Activated T-cell treated with anti-CD3 and anti-CD28 coated beads for 4 hours (primary cell): ENCODE measurements at places on chromosomes 3 and 15.

- no peak for DNase-seq
These were observed 25.8 kb downstream of the USP4 start for GRCh38 chr3:49313896-49314688.

- DNase-seq, result no peak
These were observed 181.1 kb downstream of the APBA2 start for GRCh38 chr15:29066838-29067237.

- DNase-seq, result no peak
These were observed 421.0 kb upstream of the CNTN4 start for GRCh38 chr3:1677576-1678156.

DNA sequence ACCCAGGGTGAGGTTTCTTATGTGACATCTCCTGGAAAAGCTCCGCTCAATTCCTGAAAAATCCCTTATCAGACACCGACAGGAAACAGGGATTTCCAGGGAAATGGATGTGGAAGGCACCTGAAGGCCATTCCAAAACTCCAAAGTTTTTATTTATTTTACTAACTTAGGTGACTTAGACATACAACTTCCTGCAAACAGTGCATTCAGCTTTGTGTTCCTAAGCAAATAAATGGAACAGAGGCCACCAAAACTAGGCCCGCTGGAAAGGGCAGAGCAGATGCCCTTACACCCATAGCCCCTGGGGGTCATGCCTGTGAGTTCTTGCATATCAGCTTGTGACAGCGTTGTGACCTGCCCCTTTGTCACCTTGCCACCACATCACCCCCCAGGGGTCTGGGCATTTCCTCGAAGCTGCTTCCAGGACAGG lies 239.4 kb downstream of the XXYLT1 start:
- no peak for DNase-seq

- no peak for DNase-seq
These were observed 446.9 kb downstream of the EDEM1 start for GRCh38 chr3:5634411-5634810.

- DNase-seq, result no peak
These were observed 130.1 kb downstream of the RTP4 start for GRCh38 chr3:187498211-187498724.

- no peak for DNase-seq
These were observed 2.7 kb downstream of the FAN1 start for GRCh38 chr15:30906366-30906765.

DNA sequence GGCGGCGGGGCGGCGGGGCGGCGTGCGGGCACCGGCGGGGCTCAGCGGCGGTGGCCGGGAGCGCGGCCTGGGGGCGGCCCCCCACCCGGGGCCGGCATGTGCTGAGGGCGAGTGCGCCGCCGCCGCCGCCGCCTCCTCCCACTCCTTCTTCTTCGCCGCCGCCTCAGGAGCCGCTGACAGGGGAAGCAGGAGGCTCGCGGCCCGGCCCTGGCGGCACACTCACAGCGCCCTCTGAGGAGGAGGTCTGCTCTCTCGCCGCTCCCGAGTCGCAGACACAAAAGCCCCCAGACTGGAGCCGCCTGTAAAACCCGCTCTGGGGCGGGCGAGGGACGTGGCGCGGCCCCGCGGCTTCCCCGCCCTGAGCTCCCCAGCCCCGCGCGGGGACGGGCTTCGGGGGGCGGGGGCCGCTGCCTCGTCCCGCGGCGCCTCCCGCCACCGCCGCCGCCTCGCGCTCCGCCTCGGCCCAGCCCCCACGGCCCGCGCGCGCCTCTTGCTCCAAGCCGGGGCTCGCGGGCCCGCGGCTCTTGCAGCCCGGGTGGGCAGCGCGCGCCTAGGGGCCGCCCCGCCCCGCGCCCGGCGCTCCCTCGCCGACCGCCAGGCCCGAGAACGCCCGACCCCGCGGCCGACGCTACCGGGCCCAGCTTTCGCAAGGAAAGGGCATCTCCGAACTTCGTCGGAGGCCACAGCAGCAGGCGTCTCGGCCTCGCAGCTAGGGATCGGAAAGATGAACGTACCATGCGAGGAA lies at the start of gene PYGO1:
TSS of gene PYGO1 (minus strand) at position 276 of the 745 bp plus-strand sequence. CDS start 462 bp downstream, outside the sequence.
- DNase-seq, result peak; percentile 17

DNA sequence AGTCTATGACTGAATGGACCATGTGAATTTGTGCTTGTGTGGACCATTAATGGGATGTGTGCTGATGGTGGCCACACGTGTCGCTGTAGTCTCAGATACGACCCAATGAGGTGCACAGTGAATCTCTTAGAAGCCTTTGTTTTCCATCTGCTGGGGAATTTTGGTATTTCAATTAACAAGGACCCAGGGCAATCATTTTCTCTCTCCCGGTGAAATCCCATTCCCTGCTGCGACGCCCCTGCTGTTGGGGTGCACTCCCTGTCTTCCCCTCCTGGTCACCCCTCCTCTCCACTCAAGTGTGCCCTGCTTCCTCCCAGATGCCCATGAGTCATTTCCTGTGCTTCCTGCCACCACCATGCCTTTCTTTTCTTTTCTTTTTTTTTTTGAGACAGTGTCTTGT lies 32.7 kb downstream of the EBLN2 start:
- no peak for DNase-seq

- DNase-seq, result no peak
These were observed 193.6 kb downstream of the TP63 start for GRCh38 chr3:189824629-189825312.

DNA sequence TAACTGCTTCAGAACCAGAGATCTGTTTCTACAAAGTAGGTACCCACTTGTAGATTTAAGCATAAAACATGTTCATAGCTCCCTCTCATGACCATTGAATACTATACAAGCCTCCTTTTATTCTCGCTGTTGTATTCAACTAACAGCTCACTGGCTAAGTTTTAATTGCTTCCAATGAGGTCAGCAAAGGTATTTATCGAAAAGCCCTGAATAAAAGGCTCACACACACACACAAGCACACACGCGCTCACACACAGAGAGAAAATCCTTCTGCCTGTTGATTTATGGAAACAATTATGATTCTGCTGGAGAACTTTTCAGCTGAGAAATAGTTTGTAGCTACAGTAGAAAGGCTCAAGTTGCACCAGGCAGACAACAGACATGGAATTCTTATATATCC lies at the start of gene FGF7:
TSS of gene FGF7 (plus strand) at position 222 of the 400 bp plus-strand sequence. CDS start 1,056 bp downstream, outside the sequence.
- DNase-seq, result no peak

GRCh38 chr3:94225148-94225865 lies 162.4 kb downstream of the NSUN3 start:
- DNase-seq, result no peak

GRCh38 chr15:89795996-89796395 lies 18.7 kb downstream of the ANPEP start:
- DNase-seq, result no peak

- no peak for DNase-seq
These were observed 183.3 kb downstream of the PDE8A start for GRCh38 chr15:85164841-85165466.

DNA sequence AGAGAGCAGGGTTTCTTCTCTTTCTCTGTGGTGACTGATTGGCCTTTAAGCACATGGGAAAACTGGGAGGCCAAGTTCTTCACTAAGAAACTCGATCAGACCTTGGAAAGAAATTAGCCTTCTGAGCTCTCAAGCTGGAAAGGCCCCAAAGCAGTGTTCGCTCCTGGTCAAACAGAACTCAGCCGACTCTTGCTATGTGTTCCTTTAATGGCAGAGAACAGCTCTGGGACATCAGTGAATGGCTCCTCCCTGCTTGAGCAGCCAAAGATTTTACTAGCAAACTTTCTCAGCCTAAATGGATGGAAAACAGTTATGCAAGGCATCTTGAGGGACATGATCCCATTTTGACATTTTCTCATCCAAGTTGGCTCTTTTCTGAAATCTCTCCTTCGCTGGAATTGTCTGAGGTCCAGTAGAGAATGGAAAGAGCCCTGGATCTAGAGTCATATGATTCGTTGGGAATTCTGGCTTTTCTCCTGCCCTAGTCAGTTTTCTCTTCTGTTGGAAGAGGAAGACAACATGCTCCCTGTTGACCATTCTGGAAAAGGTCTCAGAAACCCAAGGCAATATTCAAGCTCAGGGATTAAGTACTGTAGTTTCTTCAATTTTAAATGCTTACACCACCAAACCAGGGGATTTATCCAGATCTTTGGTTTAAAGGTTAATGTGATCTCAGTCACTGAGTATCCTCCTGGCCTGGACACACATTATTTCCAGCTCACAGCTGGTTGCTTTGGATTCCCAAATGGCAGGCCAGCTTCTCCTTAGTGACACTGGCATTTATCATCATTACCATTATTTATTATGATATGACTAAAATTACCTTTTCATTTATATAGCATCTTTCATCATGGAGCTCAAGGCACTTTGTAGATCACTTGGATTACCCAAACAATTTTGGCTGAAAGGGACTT lies 319.6 kb downstream of the AGBL1 start:
- no peak for DNase-seq

- no peak for DNase-seq
These were observed 153.2 kb upstream of the GPR149 start for GRCh38 chr3:154583086-154583634.
